Endodermal cell (in vitro differentiated cells): ENCODE measurements at places on chromosomes 1 and 21. TPM values are rescaled to one million over a fixed set of nuclear protein-coding genes. Genes with fewer than 3 reads are reported as not detected.

DNA sequence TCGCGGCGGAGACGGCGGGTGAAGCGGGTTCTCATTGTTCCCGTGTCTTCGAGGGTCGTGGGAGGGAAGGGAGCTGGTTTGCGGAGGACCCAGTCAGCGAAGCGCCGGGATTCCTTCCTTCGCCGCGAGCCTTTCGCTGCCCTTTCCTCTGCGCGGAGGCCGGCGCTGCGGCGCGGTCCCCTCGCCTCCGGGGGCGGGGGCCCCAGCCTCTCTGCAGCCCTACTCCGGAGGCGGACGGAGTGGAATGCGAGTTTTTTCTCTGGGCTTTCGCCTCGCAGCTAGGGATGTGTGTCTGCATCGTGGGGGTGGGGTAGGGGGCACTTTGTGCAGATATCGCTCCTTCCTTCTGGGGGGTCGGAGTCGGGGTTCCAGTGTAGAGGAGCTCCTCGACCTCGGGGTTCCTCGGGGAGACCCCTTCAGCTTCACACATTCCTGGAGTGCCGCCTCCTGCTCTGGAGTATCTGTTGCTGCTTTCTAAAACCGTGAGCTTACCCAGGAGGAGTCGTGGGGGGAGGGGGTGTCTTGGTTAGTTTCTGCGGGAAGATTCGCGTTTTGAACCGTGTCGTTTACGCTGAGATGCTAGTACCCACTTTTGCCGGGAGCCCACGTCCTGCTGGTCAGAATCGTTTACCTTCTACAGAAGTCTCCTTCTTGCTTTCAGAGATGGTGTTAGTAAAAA lies 595 bp downstream of the RNF2 start:
- peak; percentile 82 for DNase-seq
- peak overlapping the region; percentile 96 for H3K4me3 ChIP-seq
- peak overlapping the region; percentile 81 for H3K27ac ChIP-seq
- H3K27me3 ChIP-seq, result no peaks in the 10 kb centered on the region
- H3K4me1 ChIP-seq, result peaks cover 6% of the 10 kb centered on the region
- H3K36me3 ChIP-seq, result peaks cover 4% of the 10 kb centered on the region

GRCh38 chr1:198717510-198717909 lies 78.7 kb downstream of the PTPRC start:
- no peaks in the 10 kb centered on the region for H3K4me1 ChIP-seq
- no peak overlapping the region for H3K27ac ChIP-seq
- DNase-seq, result no peak
- no peaks in the 10 kb centered on the region for H3K36me3 ChIP-seq
- H3K27me3 ChIP-seq, result no peaks in the 10 kb centered on the region

DNA sequence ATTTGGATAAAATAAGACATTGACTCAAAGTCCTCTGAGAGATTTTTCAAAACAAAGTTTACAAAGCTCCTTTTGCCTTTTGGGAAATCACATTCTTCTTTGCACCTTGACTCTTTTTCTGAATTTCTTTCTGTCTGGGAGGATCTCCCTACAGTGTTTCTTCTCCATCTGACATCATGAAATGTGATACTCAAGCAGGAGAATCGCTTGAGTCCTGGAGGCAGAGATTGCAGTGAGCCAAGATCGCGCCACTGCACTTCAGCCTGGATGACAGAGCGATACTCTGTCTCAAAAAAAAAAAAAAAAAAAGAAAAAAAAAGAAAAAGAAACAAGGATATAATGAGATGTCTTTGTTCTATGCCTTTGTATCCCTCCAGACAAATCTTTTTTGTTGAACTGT lies 13.3 kb upstream of the GRIK1 start:
- no peaks in the 10 kb centered on the region for H3K4me1 ChIP-seq
- H3K27me3 ChIP-seq, result no peaks in the 10 kb centered on the region
- no peak overlapping the region for H3K27ac ChIP-seq

DNA sequence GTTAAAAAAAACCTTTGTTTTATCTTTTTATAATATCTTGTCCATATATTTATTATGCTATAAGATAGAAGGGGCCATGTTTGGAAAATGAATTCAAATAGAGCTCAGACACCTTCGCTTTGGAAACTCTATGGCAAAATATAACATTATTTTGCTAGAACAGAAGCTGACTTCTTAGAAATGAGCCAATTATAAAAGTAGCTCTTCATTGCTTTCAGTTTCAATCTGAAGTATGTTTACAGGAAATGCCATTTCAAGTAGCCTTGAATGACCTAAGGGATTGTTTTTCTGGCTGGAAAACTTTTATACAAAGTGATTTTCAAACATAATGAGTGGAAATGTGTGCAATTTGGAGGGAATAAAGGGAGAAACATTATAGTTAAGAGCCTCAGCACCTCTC lies 37.8 kb upstream of the GBP5 start:
- H3K27me3 ChIP-seq, result no peaks in the 10 kb centered on the region
- no peak overlapping the region for H3K27ac ChIP-seq
- no peaks in the 10 kb centered on the region for H3K4me1 ChIP-seq
- no peaks in the 10 kb centered on the region for H3K36me3 ChIP-seq

GRCh38 chr1:180435566-180435965 lies 66.8 kb downstream of the ACBD6 start:
- no peak overlapping the region for H3K4me3 ChIP-seq
- H3K36me3 ChIP-seq, result peaks cover 4% of the 10 kb centered on the region
- H3K4me1 ChIP-seq, result no peaks in the 10 kb centered on the region
- no peak for DNase-seq

Gene FOXD3
- 14.0 and 19.6 TPM in 2 replicates for total RNA-seq

DNA sequence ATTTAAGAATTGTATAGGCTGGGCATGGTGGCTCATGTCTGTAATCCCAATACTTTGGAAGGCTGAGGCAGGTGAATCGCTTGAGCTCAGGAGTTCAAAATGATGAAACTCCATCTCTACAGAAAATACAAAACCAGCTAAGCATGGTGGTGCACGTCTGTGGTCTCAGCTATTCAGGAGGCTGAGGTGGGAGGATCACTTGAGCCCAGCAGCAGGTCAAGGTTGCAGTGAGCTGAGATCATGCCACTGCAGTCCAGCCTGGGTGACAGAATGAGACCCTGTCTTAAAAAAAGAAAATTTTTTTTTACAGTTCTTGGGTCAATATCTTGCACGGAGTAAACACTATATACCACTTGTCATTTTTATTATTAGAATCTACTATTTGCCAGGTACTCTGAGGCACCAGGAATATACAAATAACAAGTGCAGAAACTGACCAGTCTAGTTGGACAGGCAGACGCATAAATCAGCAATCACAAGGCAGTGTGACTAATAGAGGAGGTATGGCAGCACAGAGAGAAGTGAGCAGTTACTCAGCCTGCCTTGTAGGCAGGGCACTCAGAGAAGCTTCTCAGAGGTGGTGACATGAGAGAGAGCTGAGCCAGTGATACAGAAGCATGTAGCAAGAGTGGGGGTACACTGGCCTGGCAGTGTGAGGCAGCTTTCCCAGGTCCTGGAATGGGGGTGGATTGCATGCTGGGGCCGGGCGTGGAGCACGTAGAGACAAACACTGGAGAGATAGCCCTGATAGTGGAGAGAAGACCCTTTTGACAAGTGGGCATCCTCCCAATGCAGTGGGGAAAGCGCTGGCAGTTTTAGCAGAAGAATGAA lies 8.0 kb downstream of the PHLDA3 start:
- no peak overlapping the region for H3K4me3 ChIP-seq
- H3K27me3 ChIP-seq, result no peaks in the 10 kb centered on the region

- H3K27me3 ChIP-seq, result no peaks in the 10 kb centered on the region
- H3K4me1 ChIP-seq, result no peaks in the 10 kb centered on the region
- no peak for DNase-seq
- peak overlapping the region; percentile 95 for H3K27ac ChIP-seq
- no peak overlapping the region for H3K4me3 ChIP-seq
Measured at GRCh38 chr1:36365381-36365780, 20.3 kb downstream of the STK40 start.

Gene RPL22
- total RNA-seq, result 397 to 441 TPM (median 409 TPM) in 3 replicates

DNA sequence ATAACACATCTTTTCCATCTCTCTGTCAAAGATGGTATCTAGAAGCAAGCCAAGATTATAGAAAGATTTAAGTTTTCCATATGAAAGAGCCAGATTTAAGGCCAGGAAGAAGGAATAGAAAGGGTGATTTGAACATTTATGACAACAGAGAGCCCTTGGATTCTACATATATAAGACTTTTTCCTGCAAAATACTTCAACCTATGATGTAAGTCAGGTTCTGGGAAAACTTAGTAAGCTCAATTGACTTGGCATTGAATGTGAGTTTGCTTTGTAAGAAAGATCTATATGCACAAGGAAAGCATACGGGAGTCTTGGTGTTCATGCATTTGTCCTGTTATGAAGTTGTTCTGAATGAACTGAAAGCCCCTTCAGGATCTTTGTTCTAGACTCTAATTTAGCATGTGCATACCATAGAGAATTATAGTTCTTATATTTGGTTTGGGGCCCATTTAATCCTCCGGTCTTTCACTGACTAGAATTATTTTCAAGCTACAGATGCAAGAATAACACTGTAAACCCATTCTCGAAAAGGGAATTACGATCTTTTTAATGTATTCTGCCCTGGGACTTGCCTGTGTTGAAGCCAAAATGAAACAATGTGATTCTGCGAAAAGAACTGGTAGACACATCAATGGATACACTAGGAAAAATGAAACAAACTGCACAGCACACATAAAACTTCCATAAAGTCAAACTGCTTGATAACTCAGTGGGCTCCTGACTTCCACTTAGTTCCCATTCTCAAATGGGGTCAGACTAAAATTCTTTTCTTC lies 152.8 kb downstream of the DISP1 start:
- no peak for DNase-seq
- no peak overlapping the region for H3K4me3 ChIP-seq
- H3K36me3 ChIP-seq, result no peaks in the 10 kb centered on the region
- H3K27ac ChIP-seq, result no peak overlapping the region
- H3K27me3 ChIP-seq, result no peaks in the 10 kb centered on the region

Gene LDLRAD1
- total RNA-seq, result not detected in 2 replicates

- peaks cover 4% of the 10 kb centered on the region for H3K36me3 ChIP-seq
- no peaks in the 10 kb centered on the region for H3K27me3 ChIP-seq
- peak overlapping the region; percentile 56 for H3K4me3 ChIP-seq
Measured at GRCh38 chr1:212814537-212815334, 23.0 kb downstream of the TATDN3 start.

Gene GPR37L1
- total RNA-seq, result 0.28 TPM in 1 of 3 replicates, not detected in the others

- H3K4me3 ChIP-seq, result no peak overlapping the region
- no peak for DNase-seq
- H3K27ac ChIP-seq, result no peak overlapping the region
- peaks cover 16% of the 10 kb centered on the region for H3K4me1 ChIP-seq
- H3K36me3 ChIP-seq, result no peaks in the 10 kb centered on the region
- H3K27me3 ChIP-seq, result peaks cover 86% of the 10 kb centered on the region
Measured at GRCh38 chr1:44511769-44512168, 106.7 kb downstream of the RNF220 start.

Gene ADORA3
- not detected in 2 replicates for total RNA-seq

DNA sequence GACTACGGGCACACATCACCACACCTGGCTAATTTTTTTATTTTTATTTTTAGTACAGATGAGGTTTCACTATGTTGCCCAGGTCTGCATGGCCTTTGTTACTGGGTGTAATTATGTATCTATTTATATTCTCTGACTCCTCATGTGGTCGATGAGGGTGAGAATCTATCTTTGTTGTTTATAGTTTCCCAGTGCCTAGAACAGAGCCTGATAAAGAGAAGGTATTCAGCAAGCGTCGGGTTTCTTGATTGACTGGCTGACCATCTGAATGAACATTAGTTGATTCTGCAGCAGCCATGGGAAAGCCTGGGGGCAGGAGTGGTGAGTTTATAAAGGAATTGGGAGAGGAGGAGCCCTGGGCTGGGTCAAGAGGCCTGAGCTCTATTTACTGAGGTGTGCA lies 28.5 kb downstream of the SERINC2 start:
- no peaks in the 10 kb centered on the region for H3K4me1 ChIP-seq
- DNase-seq, result no peak
- H3K27me3 ChIP-seq, result no peaks in the 10 kb centered on the region

Gene HCRTR1
- total RNA-seq, result not detected in 2 replicates

- no peak overlapping the region for H3K27ac ChIP-seq
- no peaks in the 10 kb centered on the region for H3K36me3 ChIP-seq
- H3K4me1 ChIP-seq, result peaks cover 14% of the 10 kb centered on the region
- H3K4me3 ChIP-seq, result no peak overlapping the region
- no peaks in the 10 kb centered on the region for H3K27me3 ChIP-seq
Measured at GRCh38 chr21:41928621-41929220, 25.1 kb downstream of the C2CD2 start.

DNA sequence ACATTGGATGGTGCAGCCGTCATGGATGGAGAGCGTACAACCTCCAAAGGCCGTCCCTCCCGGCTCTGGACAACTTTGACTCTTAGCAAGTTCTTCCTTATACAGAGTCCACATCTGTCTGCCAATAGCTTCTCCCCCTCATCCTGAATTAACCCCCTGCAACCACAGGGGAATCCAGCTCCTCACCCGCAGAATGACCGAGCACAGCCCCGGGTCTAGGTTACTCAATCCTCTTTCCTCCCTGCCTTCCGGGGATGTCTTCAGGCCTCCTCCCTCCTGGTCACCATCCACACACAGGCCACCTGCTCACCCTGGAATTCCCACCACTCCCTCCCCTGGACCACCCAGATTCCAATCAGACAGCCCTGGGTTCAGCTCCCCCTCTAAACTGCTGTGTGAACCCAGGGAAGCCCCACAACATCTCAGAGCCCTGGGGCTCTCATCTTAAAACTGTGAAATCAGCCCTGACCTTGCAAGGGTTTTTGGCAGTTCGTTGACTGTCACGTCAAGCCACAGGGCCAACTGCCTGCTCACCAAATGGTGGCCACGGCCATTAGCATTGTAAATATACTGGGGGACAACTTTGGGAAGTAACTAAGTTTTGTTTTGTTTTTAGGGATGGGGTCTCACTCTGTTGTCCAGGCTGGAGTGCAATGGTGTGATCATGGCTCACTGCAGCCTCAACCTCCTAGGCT lies 54.2 kb downstream of the HSPG2 start:
- no peak overlapping the region for H3K4me3 ChIP-seq
- no peaks in the 10 kb centered on the region for H3K27me3 ChIP-seq
- peaks cover 85% of the 10 kb centered on the region for H3K36me3 ChIP-seq
- no peak for DNase-seq
- no peak overlapping the region for H3K27ac ChIP-seq
- no peaks in the 10 kb centered on the region for H3K4me1 ChIP-seq

- H3K27ac ChIP-seq, result no peak overlapping the region
- peaks cover 67% of the 10 kb centered on the region for H3K36me3 ChIP-seq
- no peaks in the 10 kb centered on the region for H3K27me3 ChIP-seq
- peaks cover 35% of the 10 kb centered on the region for H3K4me1 ChIP-seq
Measured at GRCh38 chr1:42689912-42690311, 7.7 kb downstream of the YBX1 start.

Gene MTF1
- 7.5 to 21.0 TPM (median 16.6 TPM) in 3 replicates for total RNA-seq

DNA sequence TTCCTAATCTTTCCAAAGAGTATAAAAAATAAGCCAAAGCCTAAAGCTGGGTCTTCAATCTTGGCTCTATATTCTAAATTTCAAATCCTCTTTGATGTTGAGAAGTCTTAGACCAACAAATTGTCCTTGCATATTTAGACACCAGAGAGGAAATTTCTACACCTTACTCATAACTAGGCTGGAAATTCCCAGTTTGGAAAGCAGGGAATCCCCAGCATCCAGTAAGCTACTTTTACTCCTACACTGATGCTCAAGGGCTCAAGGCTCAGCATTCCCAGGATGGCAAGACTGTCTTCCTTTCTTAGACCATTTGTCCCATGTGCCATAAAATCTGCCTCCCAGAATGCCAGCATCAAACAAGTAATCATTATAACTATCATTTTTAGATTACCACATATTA lies 28.3 kb downstream of the PRDX6 start:
- H3K4me1 ChIP-seq, result peaks cover 10% of the 10 kb centered on the region
- no peak for DNase-seq
- H3K27ac ChIP-seq, result no peak overlapping the region
- H3K36me3 ChIP-seq, result no peaks in the 10 kb centered on the region
- H3K4me3 ChIP-seq, result no peak overlapping the region
